ENCODE measurements at places on chromosomes 1 and 21. TPM values are rescaled to one million over a fixed set of nuclear protein-coding genes. Genes with fewer than 3 reads are reported as not detected.

DNA sequence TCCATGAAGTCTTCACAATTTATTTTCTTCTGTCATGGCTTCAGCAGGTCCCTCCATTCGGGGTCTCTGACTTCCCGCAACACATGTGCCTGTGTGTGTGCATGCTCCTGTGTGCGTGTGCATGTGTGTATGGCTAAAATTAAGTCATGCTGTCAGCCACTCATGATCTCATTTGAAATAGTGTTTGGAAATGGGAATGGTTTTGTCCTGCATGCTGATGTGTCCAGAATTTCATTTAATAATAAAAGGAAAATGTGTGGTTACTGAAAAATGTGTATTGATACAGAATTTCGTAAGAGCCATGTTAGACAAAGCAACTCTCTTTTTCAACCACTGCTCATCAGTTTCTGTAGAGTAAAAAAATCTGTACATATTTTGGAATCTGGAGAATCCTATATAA, 123.8 kb upstream of the PRDX6 start:
- no peaks in the 10 kb centered on the region for H3K36me3 ChIP-seq
- no peaks in the 10 kb centered on the region for H3K27me3 ChIP-seq
- H3K4me1 ChIP-seq = no peaks in the 10 kb centered on the region
- DNase-seq = no peak
- H3K27ac ChIP-seq = no peak overlapping the region

DNA sequence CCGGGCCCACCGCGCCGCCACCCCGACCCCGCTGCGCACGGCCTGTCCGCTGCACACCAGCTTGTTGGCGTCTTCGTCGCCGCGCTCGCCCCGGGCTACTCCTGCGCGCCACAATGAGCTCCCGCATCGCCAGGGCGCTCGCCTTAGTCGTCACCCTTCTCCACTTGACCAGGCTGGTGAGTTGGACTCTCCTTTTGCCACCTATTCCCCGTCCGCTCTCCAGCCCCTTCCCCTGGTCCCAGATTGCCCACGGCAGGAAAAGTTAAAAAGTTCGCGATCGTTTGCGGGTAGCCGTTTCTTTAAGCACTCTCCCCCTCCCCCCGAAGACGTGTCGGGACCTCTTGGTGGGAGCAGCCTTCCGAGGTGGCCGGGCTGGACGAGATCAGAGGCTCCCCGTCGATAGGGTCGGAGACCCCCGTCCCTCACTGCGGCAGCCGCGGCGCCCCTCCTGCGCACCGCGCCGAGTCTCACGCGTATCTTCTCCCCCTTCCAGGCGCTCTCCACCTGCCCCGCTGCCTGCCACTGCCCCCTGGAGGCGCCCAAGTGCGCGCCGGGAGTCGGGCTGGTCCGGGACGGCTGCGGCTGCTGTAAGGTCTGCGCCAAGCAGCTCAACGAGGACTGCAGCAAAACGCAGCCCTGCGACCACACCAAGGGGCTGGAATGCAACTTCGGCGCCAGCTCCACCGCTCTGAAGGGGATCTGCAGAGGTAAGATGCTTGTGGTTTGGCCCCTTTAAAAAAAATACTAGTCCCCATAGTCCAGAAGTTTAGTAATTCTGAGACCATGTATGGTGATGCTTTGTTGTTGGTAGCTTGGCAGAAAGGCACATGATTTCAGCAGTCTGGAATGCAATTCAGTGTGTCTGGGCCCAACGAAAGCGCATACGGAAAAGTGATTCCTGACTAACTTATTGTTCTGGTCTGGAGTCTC, 576 bp downstream of the CCN1 start:
- H3K36me3 ChIP-seq = no peaks in the 10 kb centered on the region
- no peaks in the 10 kb centered on the region for H3K27me3 ChIP-seq
- H3K27ac ChIP-seq = peak overlapping the region; percentile 90
- peak overlapping the region; percentile 87 for H3K4me3 ChIP-seq
- peak; percentile 75 for DNase-seq

DNA sequence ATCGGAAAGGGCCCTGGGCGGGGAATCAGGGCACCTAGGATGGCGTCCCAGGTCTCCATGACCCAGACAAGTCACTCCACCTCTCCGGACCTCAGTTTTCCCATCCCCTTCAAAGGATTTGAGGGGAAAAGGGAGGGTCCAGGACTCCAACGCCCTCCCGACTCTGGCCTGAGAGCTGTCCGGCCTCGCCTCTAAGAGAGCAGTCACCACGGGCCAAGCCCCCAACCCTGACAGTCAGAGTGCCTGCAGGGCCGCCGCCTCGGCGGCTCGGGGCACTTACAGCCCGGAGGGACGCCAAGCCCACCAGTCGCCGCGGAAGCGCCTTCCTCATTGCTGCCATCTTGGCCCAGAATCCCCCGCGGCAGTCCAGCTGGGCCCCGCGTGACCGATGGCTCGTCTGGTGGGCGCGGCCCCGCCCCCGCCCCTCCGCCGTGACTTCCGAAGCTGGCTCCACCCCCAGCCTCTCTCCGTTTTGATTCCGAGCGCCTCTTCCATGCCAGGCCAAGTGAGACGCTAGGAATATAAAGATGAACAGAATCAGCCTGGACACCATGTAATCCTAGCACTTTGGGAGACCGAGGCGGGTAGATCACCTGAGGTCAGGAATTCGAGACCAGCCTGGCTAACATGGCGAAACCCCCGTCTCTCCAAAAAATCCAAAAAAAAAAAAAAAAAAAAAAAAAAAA, at the start of gene HMGCL:
TSS of gene HMGCL (minus strand) at position 354 of the 686 bp plus-strand sequence. CDS start at position 340, 14 bp downstream.
- H3K27ac ChIP-seq = peak within 1 kb of the TSS; percentile 75
- H3K4me3 ChIP-seq = peak within 1 kb of the TSS; percentile 74
- H3K36me3 ChIP-seq = no peaks in the 10 kb centered on the region
- no peaks in the 10 kb centered on the region for H3K27me3 ChIP-seq
- H3K4me1 ChIP-seq = peaks cover 3% of the 10 kb centered on the region

UBE2U gene
- total RNA-seq = not detected

LCE3E gene
- not detected for total RNA-seq

Data from ovary (tissue), 10 donors.